NCI-H774 (cell line): ENCODE measurements at places on chromosomes 6 and 20.

GRCh38 chr20:12916699-12917098 is 92.1 kb upstream of the SPTLC3 start:
- DNase-seq, result no peak

DNA sequence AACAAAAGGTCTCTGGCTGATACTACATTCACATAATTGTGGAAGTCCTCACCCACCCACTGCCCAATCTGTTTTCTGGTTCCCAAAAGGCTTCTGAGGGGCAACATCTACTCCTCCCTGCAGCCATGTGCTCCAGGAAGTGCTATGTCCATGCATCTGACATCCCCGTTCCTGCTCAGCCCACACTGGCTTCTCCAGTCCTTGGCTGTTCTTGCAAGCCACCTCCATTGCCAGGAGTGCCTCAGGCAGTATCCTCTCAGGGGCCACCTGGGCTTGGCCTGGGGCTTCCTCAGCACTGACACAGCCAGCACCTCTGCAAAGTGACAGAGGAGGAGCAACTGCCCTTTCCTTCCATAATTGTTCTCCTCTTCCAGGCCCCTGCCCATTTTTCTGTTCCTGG is 18.3 kb downstream of the ARHGAP18 start:
- no peak for DNase-seq

- DNase-seq, result no peak
These were observed 81.0 kb upstream of the ENPP5 start for GRCh38 chr6:46251583-46252339.

DNA sequence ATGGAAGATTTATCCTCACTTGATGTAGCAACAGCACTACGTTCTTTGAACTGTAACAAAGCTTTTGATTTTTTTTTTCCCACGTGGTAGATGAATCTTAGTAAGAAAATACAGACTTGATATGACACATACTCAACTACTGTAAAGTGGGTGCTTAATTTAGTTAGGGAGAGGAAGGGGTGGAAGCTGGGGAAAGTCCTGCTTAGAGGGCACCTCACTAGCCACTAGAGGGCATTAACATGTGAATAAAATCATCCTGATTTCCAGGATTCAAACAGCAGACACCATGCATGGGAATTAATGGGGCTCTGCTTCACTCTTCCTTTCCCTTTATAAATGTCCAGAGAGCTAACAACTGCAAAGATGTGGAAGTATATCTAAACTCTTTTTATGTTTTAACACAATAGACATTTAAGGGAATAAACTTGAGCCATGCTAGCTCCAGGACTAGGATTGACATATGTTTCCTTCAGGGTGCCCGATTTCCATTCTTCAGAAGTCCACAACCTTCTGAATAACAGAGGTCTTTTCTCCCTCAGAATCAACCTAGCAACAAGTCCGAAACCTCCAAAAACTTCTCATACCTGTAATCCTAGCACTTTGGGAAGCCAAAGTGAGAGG is 250.1 kb downstream of the ATXN1 start:
- peak; percentile 1 for DNase-seq

GRCh38 chr6:39053016-39053624 is 4.5 kb downstream of the GLP1R start:
- no peak for DNase-seq

- no peak for DNase-seq
These were observed 87.5 kb downstream of the CRYBG1 start for GRCh38 chr6:106448000-106448426.

DNA sequence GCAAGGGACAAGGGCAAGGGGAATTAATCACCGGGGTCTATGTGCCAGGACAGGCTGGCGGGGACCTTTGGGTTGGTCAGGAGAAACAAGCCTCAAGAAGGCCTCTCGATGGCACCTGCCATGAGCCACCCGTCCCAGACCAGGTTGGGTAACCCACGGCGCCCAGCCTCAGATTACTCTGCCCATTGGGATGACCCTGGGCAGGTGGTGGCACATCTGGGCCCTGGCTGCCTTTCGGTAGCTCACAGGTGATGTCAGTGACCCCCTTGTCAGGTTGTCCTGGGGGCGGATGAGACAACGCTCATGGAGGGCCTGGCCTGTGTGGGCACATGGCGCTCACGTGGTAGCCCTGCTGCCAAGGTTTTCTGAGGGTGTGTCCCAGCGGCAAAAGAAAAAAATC is 152.2 kb downstream of the SYCP2 start:
- no peak for DNase-seq

DNA sequence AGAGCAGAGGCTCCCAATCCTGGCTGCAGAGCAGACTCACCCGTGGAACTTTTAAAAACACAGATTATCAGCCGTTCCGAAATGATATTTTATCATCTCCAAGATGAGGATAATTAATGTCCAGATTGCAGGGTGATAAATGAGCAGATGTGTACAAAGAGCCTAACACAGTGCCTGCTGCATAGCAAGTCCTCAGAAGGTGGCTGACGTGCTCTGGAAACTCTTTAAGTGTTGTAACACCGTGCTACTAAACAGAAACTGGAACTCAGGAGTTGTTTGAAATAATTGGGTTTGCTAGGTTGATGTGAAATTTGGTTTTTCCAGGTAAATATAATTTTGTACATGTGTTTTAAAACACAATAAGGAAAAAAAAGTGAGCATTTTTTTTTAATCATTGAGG is 118.0 kb downstream of the ARMC2 start:
- DNase-seq, result no peak

- DNase-seq, result peak; percentile 69
These were observed 28.8 kb downstream of the RWDD2A start for GRCh38 chr6:83221889-83222479.

- DNase-seq, result no peak
These were observed 74.1 kb downstream of the CDKAL1 start for GRCh38 chr6:20608356-20608755.

- no peak for DNase-seq
These were observed 75.5 kb upstream of the SCP2D1 start for GRCh38 chr20:18738055-18738454.

GRCh38 chr20:48458601-48459385 is 369.0 kb downstream of the PREX1 start:
- no peak for DNase-seq

DNA sequence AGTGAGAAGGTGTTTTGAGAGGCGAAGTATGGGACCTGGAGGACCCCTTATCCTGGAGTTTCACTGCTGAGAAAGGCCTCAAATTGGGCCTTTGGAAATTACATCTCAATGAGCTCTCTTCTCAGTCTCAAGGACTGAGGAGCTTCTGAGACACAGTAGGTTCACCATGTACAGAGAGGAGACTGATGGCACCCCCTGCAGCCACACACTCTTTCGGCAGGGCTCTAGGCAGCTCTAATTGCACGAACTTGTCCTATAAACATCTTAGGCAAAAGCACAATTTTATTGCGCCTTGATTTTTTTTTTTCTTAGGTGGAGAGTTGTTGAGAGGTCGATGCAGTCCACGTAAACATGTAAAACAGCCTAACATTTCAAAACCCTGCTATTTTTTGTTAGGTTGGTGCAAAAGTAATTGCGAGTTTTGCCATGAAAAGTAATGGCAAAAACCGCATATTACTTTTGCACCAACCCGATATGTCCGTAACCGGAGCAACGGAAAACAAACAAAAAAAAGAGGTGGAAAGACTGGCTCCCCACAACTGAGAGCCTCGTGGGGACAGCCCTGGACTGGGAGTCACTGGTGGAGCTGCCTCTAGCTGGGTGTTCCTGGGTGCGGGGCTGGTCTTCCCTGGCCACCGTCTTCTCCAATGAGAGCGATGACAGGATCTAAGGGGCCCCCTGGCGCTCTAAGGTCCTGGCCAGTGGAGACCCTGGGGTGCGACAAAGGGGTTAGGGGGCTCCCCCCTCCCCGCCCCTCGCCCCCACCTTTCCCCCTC is 84.0 kb upstream of the EYA2 start:
- peak; percentile 63 for DNase-seq

- no peak for DNase-seq
These were observed 66.3 kb downstream of the ATXN1 start for GRCh38 chr6:16694781-16695578.

DNA sequence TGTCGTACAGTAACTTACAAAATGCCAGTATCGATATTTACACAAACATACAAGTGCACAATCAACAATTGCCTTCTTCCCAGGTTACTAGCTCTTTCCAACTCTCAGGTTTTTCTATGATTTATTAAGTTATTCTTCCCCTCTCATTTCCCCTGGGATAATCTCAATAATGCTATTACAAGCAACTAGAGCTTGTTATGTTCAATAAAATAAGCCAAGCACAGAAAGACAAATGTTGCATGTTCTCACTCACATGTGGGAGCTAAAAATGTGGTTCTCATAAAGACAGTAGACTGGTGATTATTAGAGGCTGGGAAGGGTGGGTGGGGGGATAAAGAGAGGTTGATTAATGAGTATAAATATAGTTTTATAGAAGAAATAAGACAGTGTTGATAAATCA is 577.1 kb downstream of the HACE1 start:
- no peak for DNase-seq

DNA sequence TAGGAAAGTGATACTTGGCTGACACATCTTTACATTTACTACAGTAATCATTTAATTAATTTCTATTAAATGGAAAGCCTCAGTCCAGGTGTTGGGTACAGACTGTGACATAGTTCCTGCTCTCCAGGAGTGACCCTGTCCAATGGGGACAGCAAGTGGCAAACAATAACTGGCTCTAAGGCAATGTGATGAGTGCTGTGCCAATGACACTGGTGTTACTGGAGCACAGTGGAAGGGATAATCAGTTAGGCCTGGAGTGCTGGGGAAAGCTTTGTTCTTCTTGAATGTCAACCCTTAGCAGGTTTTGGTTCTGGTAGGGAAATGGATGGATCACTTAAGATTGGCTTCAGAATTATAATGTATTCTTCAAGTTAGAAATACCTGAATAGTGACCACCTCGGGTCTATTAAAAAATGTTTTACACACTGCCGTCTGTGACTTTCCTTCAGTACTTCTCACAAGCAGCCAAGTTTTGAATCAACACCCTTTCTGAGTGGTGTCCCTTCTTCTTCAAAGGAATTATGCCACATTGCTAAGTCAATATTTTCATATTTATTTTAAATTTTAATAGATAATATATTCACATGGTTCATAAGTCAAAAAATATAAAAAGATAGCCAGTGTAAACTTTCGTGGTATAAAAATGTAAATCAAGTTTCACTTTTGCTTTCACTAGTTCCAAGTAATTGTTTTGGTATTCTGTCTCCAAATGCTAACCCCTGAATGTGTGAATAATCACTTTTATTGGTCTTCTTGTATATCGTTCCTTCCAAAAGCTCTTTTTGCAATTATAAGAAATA is 9.6 kb downstream of the CMTR1 start:
- DNase-seq, result no peak

DNA sequence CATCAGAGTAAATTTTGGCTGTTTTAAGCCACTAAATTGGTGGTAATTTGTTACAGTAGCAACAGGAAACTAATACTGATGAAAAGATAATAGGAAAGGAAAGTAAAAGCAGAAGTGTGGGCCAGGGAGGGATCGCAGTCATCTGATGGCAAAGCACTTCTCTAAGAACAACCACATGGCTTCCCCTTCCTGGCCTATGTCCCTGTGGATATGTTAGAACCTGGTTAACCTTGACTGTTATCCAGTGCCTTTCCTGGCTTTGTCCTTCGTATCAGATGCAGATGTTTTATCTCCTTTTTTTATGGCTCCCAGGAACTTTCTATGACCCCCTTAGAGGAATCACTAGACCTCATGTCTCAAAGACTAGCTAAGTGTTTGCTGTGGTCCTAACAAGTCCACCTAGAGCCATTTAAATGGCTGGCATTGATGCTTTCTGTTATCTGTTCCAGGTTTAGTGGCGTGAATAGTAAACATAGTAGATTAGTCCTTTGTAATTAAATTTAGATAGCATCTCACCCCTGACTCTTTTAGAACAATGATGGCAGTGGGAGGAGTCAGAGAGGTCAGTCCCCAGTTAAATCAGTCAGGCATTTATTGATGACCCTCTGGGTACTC is 79.2 kb upstream of the PHACTR2 start:
- DNase-seq, result no peak

- no peak for DNase-seq
These were observed 27.6 kb upstream of the PI16 start for GRCh38 chr6:36926708-36927513.

- DNase-seq, result no peak
These were observed 330.0 kb downstream of the ZFAND3 start for GRCh38 chr6:38149531-38149930.

- no peak for DNase-seq
These were observed 50.7 kb upstream of the BHLHE23 start for GRCh38 chr20:63057171-63058117.

DNA sequence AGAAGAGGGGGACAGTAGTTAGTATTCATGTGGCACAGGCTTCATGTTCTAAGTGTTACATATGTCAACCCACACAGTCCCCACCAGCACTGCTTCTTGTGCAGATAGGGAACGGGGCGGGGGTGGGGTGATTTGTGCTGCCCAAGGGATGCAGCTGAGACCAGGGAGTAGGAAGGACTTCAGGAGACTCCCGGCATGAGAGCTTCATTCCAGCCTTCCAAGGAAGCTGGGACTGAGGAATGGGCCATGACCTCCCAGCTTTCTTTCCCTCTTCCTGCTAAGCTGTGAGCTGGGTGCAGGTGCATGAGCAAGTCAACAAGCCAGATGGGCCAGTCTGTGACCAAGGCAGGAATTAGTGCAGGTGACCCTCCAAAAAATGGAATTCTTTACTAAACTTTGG is 9.2 kb downstream of the BEND3 start:
- no peak for DNase-seq

GRCh38 chr6:33329058-33329457 is 11.5 kb upstream of the ZBTB22 start:
- DNase-seq, result no peak
